ENCODE measurements at places on chromosomes 11 and 22.
A peak's percentile ranks its signal among the peaks of the same experiment; 100 is the strongest.

- DNase-seq = no peak
These were observed 62.9 kb downstream of the CRYBB2 start for GRCh38 chr22:25282346-25282670.

DNA sequence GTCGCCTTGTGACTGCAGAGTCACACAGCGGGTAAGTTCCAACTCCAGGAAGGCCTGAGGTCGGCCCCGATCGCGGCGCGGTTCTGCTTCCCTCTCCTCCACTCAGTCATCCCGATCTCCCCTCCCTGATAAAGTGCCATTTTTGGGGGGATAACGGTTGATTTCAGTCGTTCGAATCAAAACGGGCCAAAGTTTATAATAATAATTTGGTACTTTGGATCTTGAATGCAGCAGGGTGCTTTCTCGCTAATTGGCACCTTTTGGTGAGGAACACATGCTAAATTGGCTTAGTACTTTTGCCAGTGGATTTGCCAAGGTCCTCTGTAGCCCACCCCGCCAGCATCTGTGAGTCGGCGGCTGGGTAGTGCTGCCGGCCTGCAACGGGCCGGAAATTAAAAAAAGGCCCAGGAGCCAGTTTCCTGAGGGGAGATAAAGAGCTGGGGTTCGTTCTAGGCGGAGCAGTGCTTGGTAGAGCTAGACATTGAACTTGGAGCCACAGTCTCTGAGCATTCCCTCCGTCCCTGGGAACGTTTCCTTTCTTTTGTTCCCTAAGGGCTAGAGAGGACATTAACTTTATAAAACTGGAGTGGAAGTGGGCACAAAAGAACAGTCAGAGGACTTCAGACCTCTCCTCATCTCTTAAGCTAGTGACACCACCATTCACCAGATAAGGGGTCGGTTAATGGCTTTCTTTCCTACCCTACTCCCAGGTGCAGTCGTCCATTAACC lies 997 bp downstream of the UBE2L3 start:
- peak; percentile 35 for DNase-seq

DNA sequence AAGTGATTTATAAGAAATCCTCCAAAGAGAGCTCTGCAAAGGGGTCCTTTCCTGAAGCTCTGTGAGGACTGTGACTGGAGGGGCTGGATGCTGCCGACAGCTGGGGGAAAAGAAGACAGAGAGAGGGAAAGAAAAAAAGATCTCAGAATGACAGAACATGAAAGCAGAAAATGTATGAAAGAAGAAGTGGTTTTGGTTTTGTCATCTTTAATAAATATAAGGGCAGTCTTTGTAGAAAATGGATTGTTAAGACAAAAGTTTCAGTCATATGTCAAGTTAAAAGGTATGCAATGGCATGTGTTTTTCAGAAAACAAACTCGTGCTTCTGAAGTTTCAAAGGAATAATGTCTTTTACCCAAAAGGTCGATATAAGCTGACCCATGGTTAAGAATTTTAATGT lies 105.5 kb downstream of the CCDC83 start:
- no peak for DNase-seq

GRCh38 chr11:61298663-61299244 lies 3.6 kb upstream of the VWCE start:
- no peak for DNase-seq

GRCh38 chr22:22673628-22674027 lies 29.2 kb downstream of the GGTLC2 start:
- DNase-seq = no peak

DNA sequence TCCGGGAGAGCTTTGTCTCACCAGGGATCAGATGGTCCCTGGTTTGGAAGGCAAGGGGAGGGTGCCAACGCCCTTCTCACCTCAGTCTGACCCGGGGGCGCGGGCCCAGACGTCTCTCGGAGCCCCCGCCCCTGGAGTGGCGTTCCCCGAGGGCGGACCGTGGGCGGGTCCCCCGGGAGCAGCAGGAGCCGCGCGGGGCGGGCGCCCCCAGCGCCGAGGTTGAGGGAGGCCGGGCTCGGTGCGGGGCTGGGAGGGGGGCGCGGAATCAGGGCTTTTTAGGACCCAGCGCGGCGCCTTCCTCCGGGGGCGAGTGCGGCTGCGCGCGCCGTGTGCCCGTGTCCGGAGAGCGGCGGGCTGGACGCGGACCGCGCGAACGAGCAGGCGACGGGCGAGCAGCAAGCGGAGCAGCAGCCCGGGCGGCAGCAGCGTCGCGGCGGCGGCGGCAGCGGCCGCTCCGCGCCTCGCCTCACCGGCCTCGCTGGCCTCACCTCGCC lies at the start of gene KCNC1:
Gene KCNC1, plus strand, starts transcription at position 364 of the 494 bp plus-strand sequence. CDS start 1,222 bp downstream, outside the sequence.
- no peak for DNase-seq

Data from activated CD4-positive, alpha-beta T cell treated with anti-CD3 and anti-CD28 coated beads for 48 hours (primary cell).